NCI-H460 (cell line): ENCODE measurements at places on chromosomes 6 and 20. TPM values are rescaled to one million over a fixed set of nuclear protein-coding genes. Genes with fewer than 3 reads are reported as not detected.

DNA sequence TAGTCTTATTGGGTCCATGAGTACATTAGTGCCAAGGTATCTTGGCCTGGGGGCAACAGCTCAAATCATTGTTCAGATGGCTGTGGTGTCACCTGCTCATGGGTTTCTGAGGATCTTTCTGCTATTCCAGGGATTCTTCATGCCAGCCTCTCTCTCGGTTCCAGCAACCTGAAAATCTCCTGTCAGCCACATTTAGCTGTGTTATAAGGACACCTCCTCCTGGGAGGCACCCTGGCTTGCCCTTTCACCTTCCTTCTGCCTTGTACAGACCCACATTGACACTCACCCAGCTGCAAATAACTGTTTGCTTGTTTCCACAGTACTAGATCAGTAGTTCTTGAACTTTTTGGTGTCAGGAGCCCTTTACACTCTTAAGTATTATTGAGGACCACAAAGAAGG lies 159.9 kb downstream of the GRM4 start:
- no peak for DNase-seq

GRCh38 chr6:84657486-84657885 lies 106.9 kb downstream of the TBX18 start:
- no peak for DNase-seq

Gene HLA-DQA1
- not detected in 2 replicates for total RNA-seq

DNA sequence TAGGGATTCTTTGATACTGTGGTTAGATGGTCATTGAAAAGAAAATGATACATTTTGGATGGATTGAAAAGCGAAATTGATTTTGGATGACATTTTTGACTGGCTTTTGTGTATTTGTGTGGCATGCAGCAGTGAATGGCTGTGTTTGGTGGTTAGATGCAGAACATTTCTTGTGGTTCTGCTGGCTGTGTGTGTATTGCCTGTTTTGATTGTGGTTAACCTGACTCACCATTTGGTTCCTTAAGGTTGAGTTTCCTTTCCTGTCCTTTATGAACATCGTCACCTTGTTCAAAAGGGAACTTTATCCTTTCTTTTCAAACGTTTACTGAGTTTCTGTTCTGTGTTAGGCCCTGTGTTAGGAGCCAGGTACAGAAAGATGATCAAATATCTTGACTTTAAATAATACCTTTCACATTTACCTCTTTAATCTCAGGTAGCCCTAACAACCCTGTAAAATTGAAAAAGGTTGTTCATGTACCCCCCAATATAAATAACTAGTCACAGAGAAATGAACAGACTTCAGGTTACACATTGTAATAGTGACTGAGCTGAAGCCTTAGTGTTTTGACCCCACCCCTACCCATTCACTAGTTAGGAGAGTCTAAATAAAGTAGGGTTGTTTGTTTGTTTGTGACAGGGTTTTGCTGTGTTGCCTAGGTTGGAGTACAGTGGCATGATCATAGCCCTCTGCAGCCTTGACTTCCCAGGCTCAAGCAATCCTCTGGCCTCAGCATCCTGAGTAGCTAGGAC lies 23.8 kb downstream of the ANKS1A start:
- DNase-seq: no peak

DNA sequence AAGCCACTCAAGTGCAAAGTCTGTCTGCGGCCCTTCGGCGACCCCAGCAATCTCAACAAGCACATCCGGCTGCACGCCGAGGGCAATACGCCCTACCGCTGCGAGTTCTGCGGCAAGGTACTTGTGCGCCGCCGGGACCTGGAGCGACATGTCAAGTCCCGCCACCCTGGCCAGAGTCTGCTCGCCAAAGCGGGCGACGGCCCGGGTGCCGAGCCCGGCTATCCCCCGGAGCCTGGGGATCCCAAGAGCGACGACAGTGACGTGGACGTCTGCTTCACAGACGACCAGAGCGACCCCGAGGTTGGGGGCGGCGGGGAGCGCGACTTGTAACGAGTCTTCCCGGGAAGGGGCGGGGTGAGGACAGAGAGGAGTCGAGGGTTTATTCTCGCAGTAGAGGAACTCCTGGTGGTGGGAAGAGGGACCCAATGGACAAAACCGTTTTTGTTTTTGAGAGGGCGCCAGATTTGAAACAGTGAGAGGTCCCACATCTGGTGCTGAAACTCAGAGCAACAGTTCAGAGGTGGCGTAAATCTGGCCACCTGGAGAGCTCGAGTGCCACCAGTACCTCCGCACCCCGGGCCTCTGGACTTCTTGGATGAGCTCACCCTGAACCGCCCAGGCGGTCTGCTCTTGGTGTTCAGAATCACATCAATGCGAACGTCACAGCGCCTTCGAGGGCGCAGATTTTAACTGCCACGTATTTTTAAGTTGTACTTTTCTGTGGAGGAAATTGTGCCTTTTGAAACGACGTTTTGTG lies 8.0 kb downstream of the PRDM13 start:
- DNase-seq: no peak

Gene ZNF512B
- total RNA-seq: 6.6 and 6.9 TPM in 2 replicates

- no peak for DNase-seq
These were observed 57.0 kb upstream of the EPB41L1 start for GRCh38 chr20:36097337-36098151.

Gene ARMH2
- not detected in 2 replicates for total RNA-seq

- no peak for DNase-seq
These were observed 65.6 kb downstream of the SCAND1 start for GRCh38 chr20:35888657-35889056.

DNA sequence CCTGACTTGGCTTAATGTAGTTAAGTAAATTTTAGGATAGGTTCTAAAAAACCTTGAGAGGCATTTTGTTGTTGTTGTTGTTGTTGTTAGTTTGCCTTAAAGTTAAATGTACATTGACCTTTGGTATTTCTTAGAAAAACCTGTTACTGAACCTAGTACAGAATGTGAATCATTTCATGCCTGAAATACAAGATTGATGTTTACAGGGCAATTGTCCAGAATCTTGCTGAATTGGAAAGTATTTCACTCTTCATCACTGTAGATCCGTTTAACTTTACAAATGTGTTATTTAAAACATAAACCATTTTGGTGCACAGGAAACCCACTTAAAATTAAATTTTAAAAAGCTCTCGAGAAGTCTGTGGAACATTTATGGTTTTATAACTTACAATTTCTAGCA lies 75.0 kb downstream of the CEP57L1 start:
- DNase-seq: no peak

DNA sequence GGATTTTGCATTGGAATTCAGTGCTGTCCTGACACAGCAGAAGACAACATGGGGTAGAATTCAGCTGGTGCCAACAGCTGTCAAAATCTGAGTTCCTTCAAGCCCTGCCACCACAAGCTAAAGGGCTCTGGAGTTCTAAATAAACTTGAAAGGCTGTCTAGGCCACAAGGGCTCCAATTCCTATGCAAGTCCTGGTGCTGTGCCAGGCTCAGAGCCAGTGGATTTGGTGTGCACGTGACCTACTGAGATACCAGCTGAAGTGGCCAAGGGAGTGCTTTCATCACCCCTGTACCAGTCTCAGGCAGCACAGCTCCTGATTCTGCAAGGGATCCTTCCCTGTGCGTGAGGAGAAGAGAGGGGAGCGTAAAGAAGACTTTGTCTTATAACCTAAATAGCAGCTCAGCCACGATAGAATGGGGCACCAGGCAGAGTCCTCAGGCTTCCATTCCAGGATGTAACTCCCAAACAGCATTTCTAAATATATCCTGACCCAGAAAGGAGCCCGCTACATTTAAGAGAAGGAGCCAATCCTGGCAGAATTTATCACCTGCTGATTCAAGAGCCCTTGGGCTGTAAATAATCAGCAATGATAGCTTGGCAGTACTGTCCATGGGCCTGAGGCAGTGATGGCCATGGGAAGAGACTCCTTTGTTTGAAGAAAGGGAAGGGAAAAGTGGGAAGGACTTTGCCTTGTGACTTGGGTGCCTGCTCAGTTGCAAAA lies 881.2 kb upstream of the EPHA7 start:
- DNase-seq: no peak

Gene POM121L2
- total RNA-seq: not detected in 2 replicates

Gene TCP11
- not detected in 2 replicates for total RNA-seq

Gene ANKRD6
- total RNA-seq: 1.5 and 1.8 TPM in 2 replicates

DNA sequence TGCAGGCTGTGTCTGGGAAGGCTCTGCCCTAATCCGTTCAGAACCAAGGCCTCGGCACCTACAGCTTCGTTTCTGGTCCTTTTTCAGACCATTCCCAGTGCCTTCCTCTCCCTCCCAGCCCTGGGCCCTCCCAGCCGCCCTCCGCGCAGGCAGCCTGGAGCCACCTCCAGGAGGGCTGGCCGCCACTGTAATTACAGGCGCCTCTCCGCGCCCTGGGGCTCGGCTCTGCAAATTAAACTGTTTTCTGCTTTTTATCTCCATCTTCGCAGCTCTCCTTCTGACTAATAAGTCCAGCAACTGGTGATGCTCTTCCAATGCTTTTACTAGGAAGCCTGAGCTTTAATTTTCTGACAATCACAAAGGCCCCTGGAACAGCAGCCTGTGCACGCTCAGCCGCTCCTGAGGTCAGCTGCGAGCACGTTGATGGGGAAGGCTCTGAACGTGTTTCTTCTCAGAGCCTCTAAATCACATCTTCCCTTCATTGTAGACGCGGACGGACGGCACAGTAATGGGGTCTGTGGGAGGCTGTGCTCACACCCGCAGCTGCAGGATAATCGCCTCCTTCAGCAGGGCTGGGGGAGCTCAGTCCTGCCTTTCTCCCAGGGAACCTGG lies 194.6 kb downstream of the DLL1 start:
- no peak for DNase-seq

Gene SIM1
- not detected in 2 replicates for total RNA-seq

- DNase-seq: no peak
These were observed 220.8 kb upstream of the FOXA2 start for GRCh38 chr20:22805219-22805618.

Gene HLA-DQB1
- 0.17 TPM in 1 of 2 replicates, not detected in the other for total RNA-seq

- no peak for DNase-seq
These were observed 81.7 kb downstream of the ARHGAP18 start for GRCh38 chr6:129628101-129628815.

GRCh38 chr6:129369737-129370136 lies 340.2 kb downstream of the ARHGAP18 start:
- no peak for DNase-seq

Gene WFDC5
- total RNA-seq: not detected in 2 replicates

Gene IRF4
- 0.67 and 1.0 TPM in 2 replicates for total RNA-seq

GRCh38 chr6:158544428-158544827 lies 15.5 kb upstream of the TMEM181 start:
- DNase-seq: no peak

Gene DEFB129
- not detected in 2 replicates for total RNA-seq

Gene RPS21
- total RNA-seq: 1,658 and 1,943 TPM in 2 replicates

GRCh38 chr6:169225131-169225576 lies 28.5 kb downstream of the THBS2 start:
- no peak for DNase-seq

Gene ADGB
- total RNA-seq: not detected in 2 replicates

GRCh38 chr6:106883808-106884262 lies 90.7 kb downstream of the CD24 start:
- DNase-seq: no peak

- peak; percentile 21 for DNase-seq
These were observed 102.8 kb downstream of the MOXD1 start for GRCh38 chr6:132298344-132298949.

DNA sequence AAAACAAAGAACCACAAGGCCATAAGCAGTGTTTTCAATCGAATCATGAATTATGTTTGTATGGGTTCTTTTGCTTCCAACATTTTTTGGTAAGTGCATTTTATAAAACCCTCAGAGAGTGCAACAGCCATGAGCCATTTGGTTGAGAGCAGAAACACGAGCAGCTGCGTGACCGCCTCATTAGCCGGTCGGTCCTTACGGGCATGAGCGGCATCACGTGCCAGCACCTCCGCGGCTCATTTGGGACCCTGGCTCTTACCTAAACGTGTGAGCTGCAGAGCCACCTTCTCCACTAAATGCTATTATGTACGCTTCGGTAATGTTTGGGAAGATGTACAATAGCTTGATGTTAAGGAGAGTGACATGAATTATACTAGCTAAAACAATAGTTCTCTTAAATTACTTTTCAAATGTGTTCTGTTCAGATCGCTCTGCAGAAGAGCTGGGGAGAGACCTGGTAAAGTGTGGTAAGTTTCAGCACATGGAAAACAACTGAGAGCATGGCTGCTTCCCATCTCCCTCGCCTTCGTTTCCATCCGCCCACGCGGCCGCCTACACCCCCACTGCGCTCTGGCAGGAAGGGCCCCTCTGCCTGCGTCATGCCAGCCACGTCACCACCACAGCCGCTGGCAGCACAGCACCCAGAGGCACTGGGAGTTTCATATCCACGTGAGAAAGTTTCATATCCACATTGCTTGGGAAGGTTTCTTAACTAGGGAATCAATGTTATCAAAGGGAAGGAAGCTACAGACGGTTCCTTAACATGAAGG lies 23.7 kb upstream of the PDE10A start:
- DNase-seq: no peak

DNA sequence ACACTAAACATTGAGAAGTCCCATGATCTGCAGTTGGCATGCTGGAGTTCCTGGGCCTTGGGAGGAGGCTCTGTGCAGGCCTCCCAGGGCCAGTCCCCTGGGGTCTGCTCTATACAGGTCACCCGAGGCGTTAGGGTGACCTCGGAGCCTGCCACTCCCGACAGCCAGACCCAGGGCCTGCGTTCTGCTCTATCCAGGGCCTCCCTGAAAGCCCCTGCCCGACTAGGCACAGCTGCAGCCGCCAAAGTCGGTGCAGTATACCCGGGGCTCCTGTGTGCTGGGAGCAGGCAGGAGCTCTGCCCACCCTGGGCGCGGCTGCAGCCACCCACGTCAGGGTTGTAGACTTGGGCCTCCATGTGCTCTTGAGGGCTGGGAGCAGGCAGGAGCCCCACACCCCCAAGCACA lies 6.3 kb upstream of the OR14J1 start:
- DNase-seq: no peak

Gene RCAN2
- total RNA-seq: not detected in 2 replicates

GRCh38 chr6:137827977-137828810 lies 38.9 kb upstream of the TNFAIP3 start:
- no peak for DNase-seq

DNA sequence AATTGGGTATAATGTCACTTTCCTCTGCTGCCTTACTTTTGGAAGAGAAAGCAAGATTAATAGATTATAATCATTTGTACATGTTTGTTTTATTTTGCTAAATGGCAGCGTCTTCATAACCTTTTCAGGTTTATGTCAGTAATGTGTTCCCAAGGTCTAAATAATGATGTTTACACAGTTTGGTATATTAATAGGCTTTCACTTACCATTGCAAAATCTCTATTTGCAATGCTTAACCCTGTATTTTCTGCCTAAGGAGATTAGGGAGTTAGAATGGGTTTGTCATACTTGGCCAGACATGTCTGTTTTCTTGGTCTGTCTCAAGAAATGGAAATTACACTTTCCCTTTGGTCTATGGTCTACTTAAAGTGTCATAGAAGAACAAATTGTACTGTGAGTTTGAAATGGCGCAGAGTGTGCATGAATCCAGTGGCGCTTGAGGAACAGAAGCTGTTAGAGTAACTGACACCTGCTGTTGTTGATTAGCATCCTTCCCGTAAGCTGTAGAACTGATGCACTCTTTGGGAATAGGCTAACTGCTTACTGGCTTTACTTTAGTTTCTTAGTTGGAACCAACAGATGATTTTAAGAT lies 261.1 kb downstream of the SAMD5 start:
- no peak for DNase-seq

GRCh38 chr6:53240761-53241160 lies 92.1 kb upstream of the GCM1 start:
- DNase-seq: no peak

GRCh38 chr6:83860359-83860755 lies 868 bp downstream of the CYB5R4 start:
- no peak for DNase-seq

GRCh38 chr20:11153819-11154218 lies 480.0 kb upstream of the JAG1 start:
- DNase-seq: no peak

Gene PTCRA
- total RNA-seq: not detected in 2 replicates

GRCh38 chr6:16564436-16564835 lies 196.8 kb downstream of the ATXN1 start:
- no peak for DNase-seq

Gene TMEM217
- 0.10 TPM in 1 of 2 replicates, not detected in the other for total RNA-seq

Gene TSPYL4
- total RNA-seq: 7.6 and 9.7 TPM in 2 replicates
